ENCODE measurements at places on chromosomes 7 and 10.

DNA sequence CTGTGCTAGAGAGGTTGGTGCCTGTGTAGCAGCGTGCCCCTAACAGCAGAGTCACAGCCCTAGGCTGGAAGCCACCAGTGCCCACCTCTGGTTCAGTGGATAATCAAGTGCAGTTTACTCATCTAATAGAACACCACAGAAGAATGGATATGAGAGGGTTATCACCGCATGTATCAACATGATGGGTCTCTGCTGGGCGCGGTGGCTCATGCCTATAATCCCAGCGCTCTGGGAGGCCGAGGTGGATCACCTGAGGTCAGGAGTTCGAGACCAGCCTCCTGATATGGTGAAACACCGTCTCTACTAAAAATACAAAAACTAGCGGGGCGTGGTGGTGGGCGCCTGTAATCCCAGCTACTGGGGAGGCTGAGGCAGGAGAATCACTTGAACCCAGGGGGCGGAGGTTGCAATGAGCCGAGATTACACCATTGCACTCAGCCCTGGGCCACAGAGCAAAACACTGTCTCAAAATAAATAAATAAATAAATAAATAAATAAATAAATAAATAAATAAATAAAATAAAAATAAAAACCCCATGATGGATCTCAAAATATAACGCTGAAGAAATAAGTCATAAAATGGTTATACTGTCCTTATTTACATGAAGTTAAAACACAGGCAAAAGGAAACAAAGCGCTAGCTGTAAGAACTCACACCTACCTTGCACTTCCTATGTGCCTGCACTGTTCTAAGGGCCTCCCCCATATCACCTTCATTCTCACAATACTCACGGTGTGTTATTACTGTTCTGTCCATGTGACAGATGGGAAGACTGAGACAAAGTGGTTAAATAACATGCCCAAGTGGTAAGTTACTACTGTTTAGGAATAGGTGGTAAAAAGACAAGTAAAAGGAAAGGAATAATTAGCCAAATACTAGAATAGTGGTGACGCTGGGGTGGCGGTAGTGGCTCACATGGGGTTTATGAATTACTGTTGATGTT, 70.9 kb downstream of the AMZ1 start:
- DNase-seq: no peak

- no peak for DNase-seq
Observed at GRCh38 chr7:16484453-16485158, 19.1 kb upstream of the SOSTDC1 start.

DNA sequence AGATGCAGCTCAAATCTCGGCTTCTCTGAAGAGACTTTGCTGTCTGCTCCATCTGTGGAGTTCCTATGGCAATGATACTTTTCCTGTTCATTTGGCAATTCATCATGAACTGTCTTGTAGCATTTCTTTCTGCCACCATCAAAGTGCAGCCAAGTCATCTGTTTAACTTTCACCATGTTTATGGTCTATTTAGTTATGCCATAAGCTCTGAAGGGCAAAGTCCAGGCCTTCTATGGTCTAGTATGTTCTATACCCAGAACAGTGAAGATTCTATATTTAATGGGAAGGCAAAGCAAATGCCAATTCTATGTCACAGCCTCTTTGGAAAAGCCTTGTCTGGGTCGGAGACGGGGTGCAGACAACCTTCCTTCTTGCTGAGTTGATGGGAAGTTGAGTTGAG, 472.6 kb downstream of the PLXNA4 start:
- DNase-seq: no peak

GRCh38 chr10:62541811-62542210, 167.6 kb downstream of the ZNF365 start:
- no peak for DNase-seq

DNA sequence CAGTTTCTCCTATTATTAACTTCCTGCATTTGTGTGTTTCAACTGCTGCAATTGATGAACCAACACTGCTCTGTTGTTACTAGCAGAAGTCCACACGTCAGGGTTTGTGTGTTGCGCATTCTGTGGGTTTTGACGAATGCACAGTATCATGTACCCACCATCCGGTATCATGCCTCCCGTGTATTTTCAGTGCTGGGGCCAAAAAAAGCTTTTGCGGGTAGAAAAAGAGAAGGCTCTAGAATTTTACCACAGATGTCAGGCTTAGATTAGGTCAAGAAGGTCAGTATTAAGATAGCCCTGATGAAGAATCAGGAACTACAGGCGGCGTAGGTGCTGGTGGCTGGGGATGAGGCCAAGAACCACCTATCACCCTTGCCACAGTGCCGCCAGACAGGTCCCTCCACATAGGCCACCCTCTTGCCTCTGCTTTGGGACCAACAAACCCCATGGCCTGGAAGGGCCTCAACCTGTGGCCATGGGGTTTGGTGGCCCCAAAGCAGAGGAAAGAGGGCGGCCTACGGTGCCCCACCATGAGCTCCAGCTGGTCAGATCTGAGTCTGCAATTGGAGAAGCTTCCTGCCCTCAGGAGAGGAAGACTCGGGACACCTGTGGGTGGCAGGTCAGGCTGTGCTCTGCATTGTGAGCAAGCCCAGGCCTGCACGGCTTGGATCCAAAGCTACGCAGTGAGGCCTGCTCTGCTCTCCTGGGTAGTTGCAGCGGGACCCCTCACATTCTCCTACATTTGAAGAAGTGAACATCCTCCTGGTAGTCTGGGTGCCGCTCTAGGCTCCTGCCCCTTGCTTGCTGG, 71.9 kb downstream of the MKI67 start:
- no peak for DNase-seq

DNA sequence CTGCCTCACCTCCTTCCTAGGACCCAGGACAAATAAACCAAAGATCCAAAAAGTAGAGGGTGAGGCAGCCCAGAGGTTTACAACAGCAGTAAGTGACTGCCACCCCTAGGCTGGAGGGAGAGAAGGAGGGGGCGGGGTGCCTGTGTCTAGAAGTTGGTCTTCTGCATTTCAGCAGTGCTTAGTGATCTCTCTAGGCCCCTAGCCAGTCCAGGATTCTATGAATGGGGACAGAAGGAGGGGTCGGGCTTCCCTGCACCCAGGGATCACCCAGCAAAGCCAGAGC, 62.8 kb upstream of the KDM7A start:
- DNase-seq: no peak

DNA sequence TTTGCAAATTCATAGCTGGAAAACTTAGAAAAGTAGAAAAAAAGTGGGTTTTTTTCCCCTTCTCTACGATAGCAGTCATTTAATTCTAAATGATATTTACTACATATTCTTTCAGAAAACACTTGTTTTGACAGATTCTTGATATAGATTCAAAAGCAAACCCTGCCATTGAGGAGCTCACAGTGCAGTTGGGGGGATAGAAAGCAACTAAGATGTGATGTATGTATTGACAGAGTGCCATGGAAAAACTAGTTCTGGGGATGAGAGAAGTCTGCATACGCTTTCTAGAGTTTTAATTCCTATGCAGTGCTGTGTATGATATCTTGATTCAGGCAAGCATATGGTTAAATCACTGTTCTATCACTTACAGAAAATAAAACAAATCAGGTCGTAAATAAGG, 436.6 kb upstream of the GHITM start:
- DNase-seq: no peak

- no peak for DNase-seq
Observed at GRCh38 chr7:12945901-12946300, 258.5 kb downstream of the ARL4A start.

GRCh38 chr10:66804962-66805361, 120.9 kb upstream of the LRRTM3 start:
- DNase-seq: no peak

- no peak for DNase-seq
Observed at GRCh38 chr10:3780771-3781467, 4.1 kb downstream of the KLF6 start.

DNA sequence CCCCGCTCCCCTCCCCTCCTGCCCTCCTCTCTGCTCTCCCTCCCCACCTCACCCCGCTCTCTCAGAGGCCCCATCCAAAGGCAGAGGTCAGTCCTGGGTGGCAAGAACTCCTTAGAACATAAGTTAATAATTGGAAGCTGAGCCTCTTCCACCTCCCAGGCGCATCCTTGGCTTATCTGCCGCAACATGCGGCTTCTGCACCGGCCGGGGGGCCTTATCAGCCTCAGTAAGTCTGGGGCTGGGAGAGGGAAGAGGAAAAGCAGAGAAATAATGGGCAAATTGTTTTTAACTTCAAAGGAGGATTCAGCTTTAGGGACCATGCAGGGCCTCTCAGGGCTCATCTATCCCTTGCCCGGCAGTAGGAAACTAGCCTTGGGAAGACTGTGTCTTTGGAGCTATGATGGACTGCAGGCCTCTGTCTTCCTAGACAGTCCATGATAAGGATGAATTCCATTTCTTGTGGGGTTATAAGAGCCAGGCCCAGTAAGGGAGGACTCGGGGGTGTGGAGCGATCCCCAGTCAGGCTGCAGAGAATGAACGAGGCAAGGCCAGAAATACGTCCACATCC, 411.6 kb downstream of the PLXNA4 start:
- no peak for DNase-seq

DNA sequence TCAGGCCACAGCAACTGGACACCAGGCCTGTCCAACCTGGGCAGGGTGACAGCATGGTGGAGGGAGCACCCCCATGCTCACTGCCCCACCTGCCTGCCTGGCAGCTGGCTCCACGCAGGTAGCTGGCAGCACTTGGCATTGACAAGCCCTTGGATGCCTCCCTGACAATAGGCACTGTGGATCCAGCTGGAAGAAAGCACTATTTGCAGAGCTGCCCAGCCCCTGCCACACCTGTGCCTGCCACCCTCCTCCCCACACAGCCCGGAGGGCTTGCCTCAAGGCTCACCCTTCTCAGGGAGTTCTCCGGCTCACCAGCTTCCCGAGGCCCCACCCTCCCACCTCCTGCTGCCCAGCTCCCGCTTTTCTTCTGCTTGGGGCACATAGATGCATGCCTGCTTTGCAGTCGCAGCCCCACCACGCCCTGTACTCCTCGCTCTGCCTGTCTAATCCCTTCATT, 160.1 kb downstream of the NEURL1 start:
- no peak for DNase-seq

- no peak for DNase-seq
Observed at GRCh38 chr7:94050046-94050445, 45.9 kb upstream of the BET1 start.

GRCh38 chr7:82091126-82091684, 321.4 kb upstream of the HGF start:
- no peak for DNase-seq

DNA sequence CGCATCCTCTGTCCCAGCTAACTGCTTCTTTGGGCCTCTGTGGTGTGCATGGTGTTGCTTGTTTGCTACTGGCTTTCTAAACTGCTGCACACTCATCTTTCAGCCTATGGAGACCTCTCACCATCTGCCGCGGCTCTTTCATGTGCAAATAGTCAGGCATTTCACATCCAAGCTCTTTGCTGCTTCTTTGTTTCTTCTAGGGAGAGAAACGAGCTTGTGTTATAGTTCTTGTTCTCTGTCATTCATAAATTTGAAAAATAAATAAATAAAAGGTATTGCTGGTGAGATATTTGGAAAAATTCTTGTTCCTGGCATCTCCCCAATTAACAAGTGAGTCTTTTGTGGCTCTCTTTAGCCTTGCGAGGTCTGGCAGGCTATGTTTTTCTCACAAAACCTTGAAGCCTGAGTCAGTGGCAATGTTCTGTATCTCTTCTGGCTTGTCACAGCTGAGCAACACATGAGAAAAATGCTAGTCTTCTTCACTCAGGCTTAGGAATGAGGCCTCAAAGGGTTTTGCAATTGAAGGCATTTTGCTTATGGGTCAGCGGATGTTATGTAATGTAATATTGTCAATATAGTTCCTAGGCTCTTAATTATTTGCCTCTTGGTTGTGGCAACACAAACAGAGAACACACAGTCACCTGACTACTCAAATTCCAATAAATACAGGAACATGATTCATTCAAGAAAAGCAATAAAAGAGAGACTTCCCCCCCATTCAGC, 274.0 kb downstream of the FRMD4A start:
- no peak for DNase-seq

All from central memory CD8-positive, alpha-beta T cell (primary cell).